ENCODE measurements at places on chromosomes 5 and 9.

DNA sequence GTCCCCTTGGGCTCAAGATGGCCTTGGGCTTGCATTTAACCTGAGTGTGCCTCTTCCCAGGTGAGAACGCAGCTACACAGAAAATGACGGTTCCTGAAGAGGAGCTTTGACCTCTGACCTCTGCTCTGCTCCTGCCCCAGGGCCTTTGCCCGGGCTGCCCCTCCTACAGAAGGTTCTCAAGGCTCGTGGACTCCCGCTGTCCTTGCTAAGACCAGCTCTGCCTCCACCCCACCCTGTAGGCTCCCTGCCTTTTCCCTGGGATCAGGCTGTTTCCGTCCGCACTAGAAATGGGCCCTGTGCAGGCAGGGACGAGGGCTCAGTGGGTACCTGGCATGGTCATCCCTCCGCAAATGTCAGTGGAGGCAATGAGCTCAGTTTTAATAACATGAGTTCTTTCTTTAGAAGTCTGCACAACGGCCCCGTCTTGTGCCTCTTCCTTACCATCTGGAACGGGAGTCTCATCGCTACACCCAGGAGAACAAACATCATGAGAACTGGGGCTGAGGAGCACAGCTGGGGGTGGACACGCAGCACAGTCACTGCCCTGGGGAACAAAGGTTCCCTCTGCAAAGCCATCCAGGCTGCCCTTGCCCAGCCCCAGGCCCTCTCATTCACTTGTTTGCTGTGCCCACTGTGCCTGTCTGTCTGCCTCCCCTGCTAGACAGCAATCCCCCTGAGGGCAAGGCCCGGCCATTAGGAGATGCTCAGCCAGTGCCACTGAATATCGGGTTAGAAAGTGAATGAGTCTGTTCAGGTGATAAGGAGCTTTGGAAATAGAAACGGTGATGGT lies 26.7 kb upstream of the LPCAT1 start:
- DNase-seq: no peak

GRCh38 chr5:4130819-4131218 lies 535.2 kb downstream of the IRX1 start:
- DNase-seq: no peak

GRCh38 chr5:58456486-58456885 lies 3.4 kb downstream of the PLK2 start:
- no peak for DNase-seq

- DNase-seq: no peak
These were observed 171.9 kb downstream of the ENTREP1 start for GRCh38 chr9:69496846-69497450.

DNA sequence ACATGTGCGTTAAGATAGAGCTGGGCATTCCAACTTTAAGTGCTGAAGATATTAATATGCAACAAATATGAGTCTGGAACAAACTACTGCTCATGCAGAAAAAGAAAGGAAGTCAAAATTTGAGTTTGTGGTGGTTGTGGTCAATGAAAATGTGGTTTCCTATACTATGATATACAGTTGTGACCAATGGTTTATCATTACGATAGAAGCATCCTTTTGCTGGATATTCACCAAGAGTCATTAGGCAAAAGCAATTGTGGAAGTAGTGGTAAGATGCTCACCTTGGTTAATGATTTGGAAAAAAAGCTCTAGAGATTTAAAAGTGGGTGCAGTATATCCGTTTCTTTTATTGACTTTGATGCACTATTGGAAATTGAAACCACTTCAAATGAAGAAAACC lies 1007.0 kb downstream of the NR2F1-AS1 start:
- no peak for DNase-seq

- DNase-seq: no peak
These were observed 23.5 kb downstream of the ELP1 start for GRCh38 chr9:108910402-108910801.

GRCh38 chr5:76528547-76529331 lies 94.5 kb downstream of the F2RL2 start:
- DNase-seq: no peak

- no peak for DNase-seq
These were observed 1000.5 kb downstream of the PTPRD start for GRCh38 chr9:9612270-9612669.

GRCh38 chr5:158938200-158938599 lies 161.5 kb downstream of the EBF1 start:
- no peak for DNase-seq

GRCh38 chr9:94874316-94874715 lies 147.8 kb downstream of the AOPEP start:
- DNase-seq: no peak

DNA sequence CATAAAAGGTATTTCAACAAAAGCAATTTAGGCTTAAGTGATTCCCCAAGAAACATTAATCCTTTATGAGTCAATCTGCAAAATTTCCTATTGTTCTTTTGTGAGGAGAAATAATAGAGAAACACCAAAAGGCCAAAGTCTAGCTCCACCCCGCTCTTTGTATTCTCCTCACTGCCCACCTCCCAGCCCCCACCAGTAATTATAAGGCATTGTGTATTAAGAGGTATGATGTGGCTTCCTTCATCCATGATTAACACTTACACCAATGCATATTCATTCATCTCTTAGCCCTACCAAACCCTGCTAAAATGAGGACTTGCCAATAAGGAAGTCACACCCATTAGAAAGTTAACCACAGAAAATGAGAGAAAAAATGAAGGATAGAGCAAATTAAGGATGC lies 105.3 kb upstream of the SPATA31D4 start:
- no peak for DNase-seq

GRCh38 chr5:124743602-124744169 lies 2.8 kb downstream of the ZNF608 start:
- no peak for DNase-seq

DNA sequence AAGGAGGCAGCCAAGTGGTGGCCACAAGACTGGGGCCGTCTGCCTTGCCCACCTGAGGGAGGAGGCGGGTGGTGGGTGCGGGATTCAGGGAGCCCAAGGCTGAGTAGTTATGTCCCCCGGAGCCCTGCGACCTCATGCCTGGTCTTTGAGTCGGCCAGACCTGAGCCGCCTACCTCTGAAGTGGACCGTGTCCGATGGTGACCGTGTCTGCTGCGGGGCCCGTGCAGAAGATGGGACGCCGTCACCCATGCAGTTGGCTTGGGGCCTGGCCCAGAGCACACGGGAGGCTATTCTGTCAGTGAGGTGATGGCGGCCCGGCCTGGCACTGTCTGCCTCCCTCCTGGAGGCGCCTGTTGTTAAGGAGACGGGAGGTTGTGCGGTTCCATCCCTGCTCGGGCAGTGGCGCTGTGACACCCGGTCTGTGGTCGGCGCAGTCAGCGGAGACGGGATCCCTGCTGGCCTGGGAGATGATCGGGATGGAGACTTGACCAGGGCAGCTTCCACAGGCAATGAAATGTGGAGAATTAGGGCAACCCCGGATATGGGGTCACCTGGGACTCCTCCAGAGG lies 62.5 kb upstream of the FCN2 start:
- no peak for DNase-seq

GRCh38 chr9:115209601-115210306 lies 91.8 kb upstream of the TNC start:
- DNase-seq: no peak

GRCh38 chr5:73160239-73160671 lies 12.7 kb upstream of the TMEM174 start:
- peak; percentile 74 for DNase-seq

DNA sequence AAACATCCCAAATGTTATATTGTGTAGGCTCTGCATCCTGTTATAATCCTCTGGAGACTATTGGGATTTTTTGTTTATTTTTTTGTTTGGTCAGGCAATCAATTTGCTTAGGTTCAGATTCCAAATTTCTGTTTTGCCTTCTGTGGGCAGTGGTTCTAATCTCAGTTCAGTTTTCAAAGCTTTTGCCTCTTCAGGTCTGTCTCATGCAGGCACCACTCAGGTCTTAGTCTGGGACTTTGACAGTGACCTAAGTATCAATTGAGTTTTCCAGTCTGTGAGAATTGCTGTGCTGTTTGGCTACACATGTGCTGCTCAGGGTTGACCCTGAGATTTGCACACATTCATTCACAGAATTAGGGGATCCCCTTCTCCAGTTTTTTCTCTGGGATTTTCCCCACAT lies 14.1 kb downstream of the SNX2 start:
- DNase-seq: no peak

- no peak for DNase-seq
These were observed 7.3 kb downstream of the FBP2 start for GRCh38 chr9:94586316-94586715.

DNA sequence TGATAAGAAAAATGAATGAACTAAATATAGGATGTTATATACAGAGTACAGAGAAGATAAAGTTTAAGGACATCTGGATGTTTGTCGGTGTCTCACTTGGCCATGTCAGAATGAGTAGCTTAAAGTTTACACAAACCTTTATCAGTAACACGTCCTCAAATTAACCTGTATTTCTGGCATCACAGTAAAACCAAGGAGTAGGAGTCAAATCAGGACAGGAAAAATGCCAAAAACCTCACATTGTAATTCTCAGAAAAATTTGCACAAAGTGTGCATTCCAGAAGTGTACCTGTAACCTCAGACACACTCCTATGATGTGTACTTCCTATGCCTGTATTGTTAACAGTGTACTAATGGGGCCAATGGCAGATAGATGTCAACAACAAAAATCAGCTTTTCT lies 139.3 kb downstream of the SMC2 start:
- DNase-seq: no peak

GRCh38 chr5:168921147-168921866 lies 342.1 kb upstream of the PANK3 start:
- no peak for DNase-seq

GRCh38 chr9:28105001-28105400 lies 531.7 kb upstream of the C9orf72 start:
- no peak for DNase-seq
